ENCODE measurements at places on chromosomes 5 and 9. TPM values are rescaled to one million over a fixed set of nuclear protein-coding genes. Genes with fewer than 3 reads are reported as not detected.

NR2F1 gene
- total RNA-seq = 63.9 TPM

IFNA4 gene
- not detected for total RNA-seq

TAF11L10 gene
- not detected for total RNA-seq

COL15A1 gene
- total RNA-seq = 28.2 TPM

Measured in bladder microvascular endothelial cell (primary cell).